ENCODE measurements at places on chromosomes 5 and 9. TPM values are rescaled to one million over a fixed set of nuclear protein-coding genes. Genes with fewer than 3 reads are reported as not detected.
A peak's percentile ranks its signal among the peaks of the same experiment; 100 is the strongest.

GRCh38 chr9:81741103-81741502, 51.8 kb upstream of the TLE1 start:
- no peak for DNase-seq

DNA sequence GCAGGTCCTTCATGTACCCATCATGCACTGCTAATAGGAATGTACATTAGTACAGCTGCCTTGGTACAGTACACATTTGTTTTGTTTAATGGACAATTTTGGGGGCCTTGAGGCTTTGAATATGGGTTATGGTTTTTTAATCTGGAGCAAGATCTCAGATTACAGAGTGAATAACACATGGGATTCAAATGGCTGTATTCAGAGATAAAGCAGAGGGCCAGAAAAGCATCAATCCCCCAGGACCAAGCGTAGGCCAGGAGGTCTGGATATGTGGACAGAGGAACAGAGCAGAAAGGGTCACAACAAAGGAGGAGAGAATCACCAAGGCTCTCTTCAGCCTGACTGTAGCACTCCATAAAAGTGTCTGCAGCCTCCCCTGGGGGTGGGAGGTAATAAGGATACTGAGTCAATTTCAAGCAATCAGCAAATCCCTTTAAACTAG, 47.7 kb upstream of the STK32A start:
- DNase-seq: no peak

- no peak for DNase-seq
These were observed 78.3 kb upstream of the TRIO start for GRCh38 chr5:14064841-14065240.

DNA sequence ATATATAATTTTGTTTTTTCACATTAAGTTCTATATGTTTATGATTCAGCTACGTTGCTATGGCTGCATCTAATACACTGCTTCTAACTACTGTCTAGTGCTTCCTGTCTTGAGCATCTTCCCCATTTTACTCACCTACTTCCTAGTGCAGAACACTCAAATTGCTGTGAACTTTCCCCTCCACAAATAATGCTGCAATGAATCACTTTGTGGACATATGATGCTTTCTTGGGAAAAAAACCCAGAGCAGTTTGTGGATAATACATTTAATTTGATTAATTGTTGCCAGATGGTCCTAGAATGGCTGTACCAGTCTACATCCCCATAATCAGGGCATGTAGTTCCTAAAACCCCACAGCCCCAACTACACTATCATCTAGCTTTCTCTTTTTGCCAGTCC, 18.5 kb downstream of the CD180 start:
- no peak for DNase-seq

DNA sequence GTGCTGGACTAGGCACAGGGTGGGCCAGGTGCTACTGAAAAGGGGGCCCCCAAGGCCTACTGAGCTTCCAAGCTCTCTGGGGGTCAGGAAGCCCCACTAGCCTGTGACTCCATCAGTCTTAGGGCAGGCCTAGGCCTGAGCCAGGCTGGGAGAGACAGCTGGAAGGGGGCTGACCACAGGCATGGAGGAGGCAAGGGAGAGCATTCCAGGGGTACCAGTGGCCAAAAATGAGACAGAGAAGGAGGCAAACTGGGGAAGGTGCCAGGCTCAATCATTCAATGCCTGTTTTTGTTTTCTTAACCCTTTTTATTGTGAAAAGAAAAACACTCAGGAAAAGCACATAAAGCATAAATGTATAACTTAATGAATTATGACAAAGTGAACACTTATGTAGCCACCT, 26.2 kb upstream of the TCF7 start:
- DNase-seq: no peak

DNA sequence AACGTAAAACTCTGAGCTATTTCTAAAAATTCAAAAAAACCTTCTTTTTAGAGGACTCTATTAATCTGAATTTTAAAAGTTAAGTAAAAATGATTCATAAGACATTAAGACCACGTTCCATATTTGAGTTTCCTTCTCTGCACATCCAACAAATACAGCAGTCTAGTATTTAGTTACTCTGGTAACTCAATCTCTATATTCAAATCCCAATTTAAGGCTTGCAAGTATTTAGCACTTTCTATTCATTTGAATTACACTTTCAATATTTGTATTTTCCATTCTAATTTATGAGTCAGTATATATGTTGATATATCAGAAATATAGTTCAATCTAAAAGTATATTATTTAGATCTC, 17.7 kb downstream of the RFX3 start:
- no peak for DNase-seq

DNA sequence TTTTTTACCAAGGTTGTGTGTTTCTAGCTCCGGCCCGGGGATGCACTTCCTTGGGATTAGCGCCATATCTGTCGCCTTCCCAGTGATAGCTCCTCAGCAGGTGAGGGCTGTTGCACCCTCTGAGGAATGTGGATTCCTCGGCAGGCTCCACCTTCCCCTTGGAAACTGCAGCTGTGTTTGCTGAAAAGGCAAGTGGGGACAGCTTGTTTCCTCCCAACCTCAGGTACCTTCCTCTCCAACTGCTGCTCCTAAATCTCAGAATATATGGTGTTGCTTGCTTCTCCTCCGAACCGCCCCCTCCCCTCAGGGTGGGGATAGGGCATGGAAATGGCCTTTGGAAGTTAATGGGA, 1.3 kb downstream of the SLC1A1 start:
- DNase-seq: no peak

DNA sequence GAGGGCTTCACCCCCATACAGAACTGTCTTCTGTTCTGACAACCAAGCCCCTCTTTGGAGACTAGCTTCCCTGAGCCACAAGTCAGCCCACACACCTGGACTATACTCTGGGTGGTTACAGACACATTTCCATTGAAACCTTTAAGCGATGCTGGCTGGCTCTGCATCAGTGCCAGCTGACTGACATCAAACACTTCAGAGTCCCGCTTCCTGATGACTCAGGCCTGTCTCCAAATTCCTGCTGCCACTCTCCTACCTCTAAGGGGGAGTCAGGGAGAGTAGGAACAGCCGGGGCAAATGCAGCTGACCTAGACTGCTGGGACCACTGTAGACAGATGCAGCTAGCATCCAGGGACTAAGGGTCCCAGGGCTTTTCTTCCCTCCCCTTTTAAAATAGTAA, 59.4 kb downstream of the SIL1 start:
- DNase-seq: no peak

DNA sequence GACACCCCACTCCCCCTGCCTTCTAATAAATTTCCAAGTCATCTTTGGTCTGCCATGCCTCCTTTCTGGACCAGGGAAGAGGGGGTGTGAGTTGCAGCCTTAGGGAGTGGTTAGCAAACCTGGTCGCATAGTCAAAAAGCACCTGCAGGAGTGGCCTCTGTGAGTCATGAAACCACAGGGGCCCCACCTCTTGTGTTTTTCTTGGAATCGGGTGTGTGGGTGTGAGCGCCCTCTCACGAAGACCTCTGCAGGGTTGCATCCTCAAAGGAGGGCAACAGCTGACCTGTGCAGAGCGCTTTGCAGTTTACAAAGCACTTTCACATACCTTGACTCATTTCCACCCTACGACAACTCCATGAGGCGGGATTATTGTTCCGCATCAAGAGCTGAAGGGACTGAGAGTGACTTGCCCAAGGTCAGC, 36.8 kb upstream of the TEX48 start:
- peak; percentile 97 for DNase-seq

GRCh38 chr5:120463991-120464626, at the start of gene PRR16:
TSS of gene PRR16 (plus strand) at chr5:120464300.
- DNase-seq: peak; percentile 11

The IFNA13 gene
- total RNA-seq: not detected

The ST6GALNAC4 gene
- 21.2 TPM for total RNA-seq

The KCNIP1 gene
- not detected for total RNA-seq

The CHMP5 gene
- total RNA-seq: 116 TPM

The CENPK gene
- 79.7 TPM for total RNA-seq

The ALDH1A1 gene
- total RNA-seq: not detected

Measured in activated CD4-positive, alpha-beta memory T cell treated with anti-CD3 and anti-CD28 coated beads for 36 hours (primary cell).